Inflammatory macrophage (primary cell): ENCODE measurements at places on chromosomes 13 and 19.

DNA sequence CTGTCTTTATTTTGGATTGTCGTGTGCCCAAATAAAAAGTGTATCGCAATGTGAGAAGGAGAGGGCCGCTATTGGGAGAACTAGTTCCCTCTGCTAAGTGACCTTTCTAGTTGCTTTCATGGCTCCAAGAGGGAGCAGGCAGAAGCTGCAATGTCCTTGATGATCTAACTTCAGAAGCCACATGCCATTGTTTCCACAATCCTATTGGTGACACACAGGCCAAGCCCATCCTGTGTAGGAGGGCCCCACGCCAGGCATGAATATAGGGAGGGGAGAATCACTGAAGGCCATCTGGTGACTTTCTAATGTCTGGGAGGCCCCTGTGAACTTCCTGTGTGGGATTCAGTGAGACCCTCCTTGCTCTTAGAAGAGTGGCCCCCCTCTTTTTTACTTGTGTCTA, 47.8 kb upstream of the KPNA3 start:
- DNase-seq, result peak; percentile 95

DNA sequence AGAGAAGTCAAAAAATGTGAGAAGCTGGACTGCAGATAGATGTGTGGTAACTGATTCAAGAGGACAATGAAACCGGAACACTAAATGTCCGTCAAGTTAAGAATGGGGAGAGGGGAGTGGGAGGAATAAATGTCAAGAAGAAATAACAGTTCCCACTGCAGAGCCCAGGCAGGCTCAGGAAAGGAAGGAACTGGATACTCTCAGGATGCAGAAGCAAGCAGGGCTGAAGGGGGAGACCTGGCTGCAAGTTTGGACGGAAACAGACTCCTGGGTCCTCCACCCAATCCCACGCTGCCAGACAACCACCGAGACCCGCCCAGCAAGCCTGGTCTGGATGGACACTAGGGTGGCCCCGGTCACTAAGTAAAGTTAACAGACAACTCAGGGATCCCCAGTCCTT, 18.1 kb downstream of the TUBGCP3 start:
- DNase-seq, result no peak

- DNase-seq, result no peak
These were observed 253.3 kb upstream of the TSHZ3 start for GRCh38 chr19:31602548-31602947.

- peak; percentile 68 for DNase-seq
These were observed 2.5 kb downstream of the LDLR start for GRCh38 chr19:11091703-11092153.

GRCh38 chr19:38168637-38169036, 55.4 kb downstream of the DPF1 start:
- DNase-seq, result no peak

DNA sequence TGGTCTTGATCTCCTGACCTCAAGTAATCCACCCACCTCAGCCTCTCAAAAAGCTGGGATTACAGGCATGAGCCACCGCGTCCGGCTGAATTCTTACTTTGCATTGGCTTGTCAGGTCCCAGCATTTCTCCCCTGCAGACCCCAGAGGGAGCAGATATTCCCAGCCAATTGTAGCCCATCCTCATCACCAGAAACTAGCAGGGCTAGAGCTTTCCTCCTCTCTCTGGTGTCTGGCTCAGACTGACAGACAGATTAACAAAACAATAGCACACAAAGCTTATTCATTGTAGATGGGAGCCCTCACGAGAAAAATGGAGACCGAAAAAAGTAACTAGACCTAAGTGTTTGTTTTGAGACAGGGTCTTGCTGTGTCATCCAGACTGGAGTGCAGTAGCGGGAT, 7.5 kb upstream of the MPV17L2 start:
- DNase-seq, result no peak

GRCh38 chr13:83325125-83325853, 557.0 kb downstream of the SLITRK1 start:
- DNase-seq, result no peak

GRCh38 chr13:35768551-35768950, 292.1 kb upstream of the MAB21L1 start:
- no peak for DNase-seq

GRCh38 chr13:44188257-44188656, 185.4 kb upstream of the SERP2 start:
- no peak for DNase-seq

GRCh38 chr13:94312511-94313216, 166.8 kb downstream of the DCT start:
- DNase-seq, result no peak

GRCh38 chr13:73704587-73704986, 429.6 kb downstream of the KLF12 start:
- DNase-seq, result no peak

DNA sequence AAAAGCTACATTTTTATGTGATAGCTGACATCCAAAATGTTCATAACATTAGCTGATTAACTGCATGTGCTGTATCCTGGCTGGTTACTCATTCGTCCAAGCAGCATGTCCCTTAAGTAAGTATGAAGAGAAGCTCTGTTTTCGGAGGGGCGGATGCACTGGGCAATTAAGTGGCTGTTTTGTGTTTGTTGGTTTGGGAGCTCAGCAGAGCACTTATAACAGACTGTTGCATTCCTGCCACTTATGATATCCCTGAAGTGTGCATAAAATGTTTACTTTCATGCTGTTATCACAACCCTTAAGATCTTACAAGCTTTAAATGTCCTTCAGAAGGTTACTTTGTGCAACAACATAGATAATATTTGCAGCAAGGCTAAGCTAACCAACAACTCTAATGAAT, 264.1 kb downstream of the NALCN start:
- DNase-seq, result no peak

DNA sequence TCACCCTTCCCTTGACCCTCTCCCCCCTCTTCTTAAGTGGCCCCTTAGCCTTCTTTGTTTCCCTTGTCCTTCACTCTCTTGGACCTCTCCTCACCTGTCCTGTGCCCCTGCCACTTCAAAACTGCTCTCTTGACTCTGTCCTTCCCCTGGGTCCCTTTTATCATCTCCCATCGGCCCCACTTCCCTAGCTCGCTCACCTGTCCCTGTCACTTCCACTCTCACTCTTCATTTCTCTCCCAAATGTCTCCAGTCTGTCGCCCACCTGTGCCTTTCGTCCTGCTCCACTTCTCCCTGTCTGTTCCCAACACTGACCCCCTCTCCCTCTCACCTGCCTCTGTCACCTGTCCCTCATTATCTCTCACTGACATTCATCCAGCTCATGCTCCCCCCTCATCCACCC, 699 bp downstream of the IFNL1 start:
- DNase-seq, result no peak

GRCh38 chr13:50783066-50783465, 60.4 kb downstream of the DLEU7 start:
- DNase-seq, result no peak
